CD4-positive, alpha-beta T cell (primary cell): ENCODE measurements at places on chromosomes 13 and 19.

GRCh38 chr19:38172001-38172400 lies 52.0 kb downstream of the DPF1 start:
- DNase-seq: no peak

- peak; percentile 43 for DNase-seq
Measured at GRCh38 chr19:39679056-39679790, 23.5 kb downstream of the LGALS16 start.

DNA sequence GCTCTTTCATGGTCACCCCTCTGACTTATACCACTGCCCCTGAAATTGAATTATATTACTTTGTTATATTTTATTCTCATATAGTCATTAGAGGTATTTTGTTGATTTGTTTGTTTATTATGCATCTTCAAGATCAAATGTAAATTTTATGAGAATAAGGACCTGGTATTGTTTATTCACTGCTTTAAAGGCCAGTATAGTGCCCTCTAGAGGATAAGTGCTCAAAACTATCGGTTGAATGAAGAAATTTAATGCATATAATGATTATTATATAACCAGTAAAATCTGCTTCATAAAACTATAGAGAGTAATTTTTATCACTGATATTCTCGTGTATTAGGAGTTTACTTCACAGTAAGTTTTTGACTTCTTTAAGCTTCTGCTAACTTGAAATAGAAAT lies 1401.9 kb downstream of the SLITRK1 start:
- DNase-seq: no peak

DNA sequence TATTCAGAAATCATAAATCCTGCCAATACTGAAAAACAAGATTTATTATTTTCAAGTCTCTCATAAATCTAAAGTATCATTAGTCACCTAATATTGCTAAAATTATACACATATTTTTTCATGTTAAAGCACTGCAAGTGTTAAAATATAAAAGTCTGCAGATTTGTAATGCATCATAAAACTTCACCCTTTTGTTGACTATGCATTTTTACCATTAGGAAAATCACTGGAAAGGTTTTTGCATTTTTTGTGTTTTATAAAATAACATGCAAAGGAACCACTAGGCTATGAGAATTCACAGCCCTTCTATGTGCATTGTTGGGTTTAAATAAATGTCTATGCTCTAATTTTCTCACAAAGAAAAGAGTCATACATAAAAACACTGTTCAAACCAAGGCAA lies 407.3 kb downstream of the DACH1 start:
- no peak for DNase-seq

- no peak for DNase-seq
Measured at GRCh38 chr13:37194428-37194861, 89.0 kb upstream of the CSNK1A1L start.

GRCh38 chr13:80666782-80667552 lies 326.0 kb upstream of the SPRY2 start:
- no peak for DNase-seq

GRCh38 chr19:47357788-47358680 lies 8.9 kb downstream of the DHX34 start:
- no peak for DNase-seq

DNA sequence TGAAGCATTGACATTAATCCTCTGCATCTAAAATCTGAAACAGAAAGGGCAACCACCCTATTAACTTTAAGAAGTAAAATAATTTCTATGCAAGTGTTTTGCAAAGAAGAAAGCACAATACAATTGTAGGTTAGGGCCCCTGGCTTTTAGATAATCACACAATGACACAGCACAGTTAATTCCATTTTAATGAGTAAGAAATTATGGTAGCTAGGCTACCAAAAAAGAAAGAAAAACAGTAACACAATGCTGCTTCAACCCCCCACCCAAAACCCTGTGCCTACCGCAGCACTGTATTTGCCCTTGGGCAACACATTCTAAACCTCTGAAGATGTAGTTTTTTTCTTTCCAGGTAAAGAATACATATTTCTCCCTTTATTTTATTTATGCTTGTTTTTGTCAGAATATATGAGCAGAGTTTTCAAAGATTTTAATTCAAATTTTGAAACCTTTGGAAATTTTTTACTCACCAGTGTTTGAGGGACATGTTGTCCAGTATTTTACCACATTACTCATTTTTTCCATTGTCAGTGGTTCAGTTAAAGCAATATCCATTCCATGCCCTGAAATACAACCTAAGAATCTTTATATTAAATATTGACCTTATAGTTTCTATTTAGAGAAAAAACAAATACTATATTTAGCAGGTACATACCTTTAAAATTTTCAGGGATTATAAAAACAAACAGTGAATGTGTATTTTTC lies 21.1 kb downstream of the SOHLH2 start:
- no peak for DNase-seq

- peak; percentile 32 for DNase-seq
Measured at GRCh38 chr13:105410602-105411001, 1124.9 kb downstream of the EFNB2 start.

- DNase-seq: no peak
Measured at GRCh38 chr19:23887642-23888041, 27.0 kb upstream of the ZNF726 start.

- no peak for DNase-seq
Measured at GRCh38 chr19:54206030-54206830, 5.6 kb downstream of the RPS9 start.

- no peak for DNase-seq
Measured at GRCh38 chr13:29573190-29573589, 22.3 kb downstream of the SLC7A1 start.

GRCh38 chr13:111449041-111449440 lies 128.6 kb downstream of the TEX29 start:
- DNase-seq: no peak
